Stimulated activated naive CD4-positive, alpha-beta T cell treated with Interleukin-2 at 50 U/mL for 16 hours (primary cell): ENCODE measurements at places on chromosomes 7 and 10.

DNA sequence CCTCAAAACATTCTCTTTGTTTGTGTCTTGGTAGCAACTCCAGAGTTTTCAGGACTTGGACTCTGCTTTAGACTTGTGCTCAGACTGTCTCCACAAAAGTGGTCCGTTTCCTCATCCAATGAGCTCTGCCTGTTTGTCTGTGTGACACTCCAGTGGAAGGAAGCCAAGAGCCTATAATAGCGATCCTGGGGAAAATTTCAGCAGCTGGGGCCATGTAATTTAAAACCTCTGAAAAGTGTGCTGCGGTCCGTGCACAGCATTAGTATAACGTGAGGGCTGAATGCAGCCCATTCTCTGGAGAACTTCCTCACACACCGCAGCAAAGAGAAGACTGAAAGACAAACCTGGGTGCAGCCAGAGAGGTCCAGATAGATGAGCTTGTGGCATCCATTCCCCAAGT is at the start of gene LRRC17:
TSS of gene LRRC17 (plus strand) at position 259 of the 400 bp plus-strand sequence. CDS start 20,914 bp downstream, outside the sequence.
- no peak for DNase-seq

DNA sequence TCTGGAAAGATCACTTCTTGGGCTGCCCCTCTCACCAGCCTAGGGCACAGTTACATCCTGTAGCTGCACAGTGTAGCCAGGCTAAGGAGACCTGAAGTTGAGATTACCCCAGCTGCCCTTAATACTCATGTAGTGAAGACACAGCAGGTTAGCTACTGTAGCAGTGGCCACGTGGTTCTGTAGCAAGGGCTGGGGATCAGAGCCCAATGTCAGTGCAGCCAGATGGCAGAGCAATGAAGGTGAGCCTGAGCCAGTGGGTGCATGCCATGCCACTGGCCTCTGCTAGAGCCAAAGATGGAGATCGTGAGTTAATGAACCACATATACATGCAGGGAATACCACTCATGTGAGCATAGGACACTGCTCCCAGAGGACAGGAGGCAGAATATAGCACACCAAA is 15.5 kb downstream of the AMPH start:
- DNase-seq = no peak

DNA sequence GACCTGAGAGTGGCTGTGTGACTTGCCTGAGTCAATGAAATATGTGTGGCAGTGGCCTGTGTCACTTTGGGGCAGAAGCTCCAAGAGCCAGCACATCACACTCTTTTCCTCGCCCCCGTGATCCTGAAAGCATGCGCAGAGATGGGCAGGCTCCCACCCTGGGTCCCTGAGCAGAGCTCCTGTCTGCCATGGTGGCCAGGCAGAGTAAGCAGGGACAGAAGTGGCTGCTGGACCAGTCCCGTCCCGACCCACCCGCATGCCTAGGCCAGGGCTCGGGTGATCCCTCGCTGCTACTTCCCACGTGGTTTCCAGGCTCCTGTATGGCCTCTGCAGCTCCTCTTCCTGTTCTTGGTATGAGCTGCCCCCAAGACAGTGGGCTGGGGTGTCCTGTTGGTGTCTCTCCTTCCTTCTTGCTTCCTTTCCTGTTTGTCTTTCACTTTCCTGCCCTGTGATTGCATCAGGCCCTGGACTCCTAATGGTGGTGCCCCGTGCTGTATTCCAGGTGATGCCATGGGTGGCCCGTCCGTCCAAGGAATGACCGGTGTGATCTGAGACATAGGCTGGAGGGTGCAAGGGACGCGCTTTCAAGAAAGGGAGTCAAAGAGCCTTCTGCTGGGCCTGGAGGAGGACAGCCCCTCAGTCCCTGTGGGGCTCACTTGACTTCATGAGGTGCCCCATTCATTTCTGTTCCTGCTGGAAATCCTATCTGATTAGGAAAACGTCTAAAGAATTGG is 71.4 kb upstream of the SHH start:
- DNase-seq = no peak

DNA sequence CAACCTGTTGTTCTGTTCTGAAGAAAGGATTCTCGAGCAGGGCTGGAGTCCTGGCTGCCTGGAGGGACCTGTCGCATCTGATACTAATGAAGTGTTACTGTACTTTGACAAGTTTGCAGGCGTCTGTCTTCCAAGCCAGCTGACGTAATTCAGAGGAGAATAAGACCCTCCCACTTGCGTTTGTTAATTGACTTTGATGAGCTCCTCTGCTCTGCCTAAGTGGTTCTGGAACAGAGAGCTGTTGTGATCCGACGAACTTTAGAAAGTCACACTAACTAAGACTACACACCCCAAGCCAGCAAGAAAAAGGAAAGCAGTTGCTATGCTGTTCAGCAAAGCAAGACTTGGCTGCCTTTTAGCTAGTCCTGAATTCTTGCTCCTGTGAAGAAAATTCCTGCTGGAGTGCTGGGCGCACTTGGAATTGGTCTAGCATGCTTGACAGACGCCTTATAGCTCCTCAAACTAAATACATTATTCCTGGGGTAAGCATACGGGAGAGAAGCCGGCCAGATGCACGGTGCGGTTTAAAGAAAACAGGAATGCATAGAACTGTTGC is 200.3 kb downstream of the CACNB2 start:
- no peak for DNase-seq

DNA sequence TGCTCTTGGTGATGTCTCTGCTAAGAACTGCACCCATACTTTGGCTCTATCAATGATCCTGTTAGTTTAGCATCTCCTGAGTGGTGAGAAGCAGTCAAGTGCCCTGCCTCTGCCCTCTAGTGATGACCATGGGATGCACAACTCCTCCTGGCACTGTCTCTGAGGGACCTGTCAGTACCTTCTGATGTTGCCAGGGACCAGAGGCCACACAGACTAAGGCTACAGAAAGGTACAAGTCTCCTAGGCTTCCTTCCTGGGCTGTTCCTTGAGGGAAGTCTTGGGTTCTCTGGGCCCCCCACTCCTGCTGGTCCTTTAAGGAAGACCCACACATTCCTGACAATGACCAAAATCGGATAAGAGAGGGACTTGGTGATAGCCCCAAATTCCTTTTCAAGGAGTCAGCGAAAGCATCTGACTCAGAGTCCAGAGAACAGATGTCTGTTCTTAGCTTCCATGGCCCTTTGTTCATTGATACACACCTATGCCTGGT is 15.3 kb downstream of the NKX2-3 start:
- DNase-seq = no peak

DNA sequence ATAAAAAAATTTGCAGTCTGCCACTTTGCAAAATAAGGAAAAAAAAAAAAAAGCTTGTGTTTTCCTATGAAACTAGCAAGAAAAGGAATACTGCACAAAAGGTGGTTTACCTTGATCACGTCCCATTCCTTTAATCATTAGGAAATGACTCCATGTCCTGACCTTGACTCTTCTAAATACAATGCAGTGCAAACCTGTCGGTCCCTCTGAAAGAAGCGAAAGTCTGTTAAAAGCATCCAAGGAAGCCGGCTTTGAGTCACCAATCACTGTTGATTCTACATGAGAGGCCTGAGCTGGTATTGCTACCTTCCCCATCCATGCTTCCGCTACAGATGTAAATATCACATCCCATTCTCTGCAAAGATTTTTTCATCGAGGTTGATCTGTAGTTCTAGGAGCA is 652.1 kb downstream of the SDK1 start:
- DNase-seq = no peak

DNA sequence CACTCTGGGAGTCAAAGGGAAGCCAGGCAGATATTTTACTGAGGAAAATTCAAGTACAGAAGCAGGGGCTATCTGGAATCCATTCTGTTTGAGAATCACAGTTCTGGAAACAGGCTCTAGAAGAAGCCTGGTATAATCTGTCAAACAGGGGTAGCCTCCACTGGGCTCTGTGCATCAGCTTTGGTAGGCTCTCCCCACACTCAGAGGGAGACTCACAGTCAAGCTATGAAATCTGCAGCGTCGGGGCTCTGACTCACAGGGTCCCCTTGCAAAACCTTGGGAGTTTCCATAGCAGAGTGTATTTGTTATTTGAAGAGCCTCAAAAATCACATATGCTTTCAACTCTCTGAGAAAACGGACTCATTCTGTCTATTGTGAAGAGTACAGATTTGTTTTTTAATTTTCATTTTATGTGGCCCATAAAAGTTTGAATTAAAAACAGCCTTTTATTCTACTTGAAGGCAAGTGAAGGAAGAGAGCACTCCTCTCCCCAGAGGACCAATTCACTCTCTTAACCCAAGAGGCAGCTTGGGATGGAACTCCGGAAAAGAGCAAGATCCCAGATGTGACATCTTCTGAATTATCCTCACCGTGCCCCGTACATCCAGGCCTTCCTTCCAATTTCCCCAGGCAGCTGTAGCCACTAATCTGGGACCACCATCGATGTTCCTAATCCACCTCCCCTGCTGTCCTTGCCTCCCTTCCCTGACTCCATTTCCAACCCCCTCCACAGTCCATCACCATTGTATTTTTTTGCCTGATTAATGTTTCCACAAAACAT is 590.9 kb upstream of the MGMT start:
- no peak for DNase-seq

GRCh38 chr10:102384053-102384452 is 11.5 kb upstream of the NFKB2 start:
- DNase-seq = no peak

DNA sequence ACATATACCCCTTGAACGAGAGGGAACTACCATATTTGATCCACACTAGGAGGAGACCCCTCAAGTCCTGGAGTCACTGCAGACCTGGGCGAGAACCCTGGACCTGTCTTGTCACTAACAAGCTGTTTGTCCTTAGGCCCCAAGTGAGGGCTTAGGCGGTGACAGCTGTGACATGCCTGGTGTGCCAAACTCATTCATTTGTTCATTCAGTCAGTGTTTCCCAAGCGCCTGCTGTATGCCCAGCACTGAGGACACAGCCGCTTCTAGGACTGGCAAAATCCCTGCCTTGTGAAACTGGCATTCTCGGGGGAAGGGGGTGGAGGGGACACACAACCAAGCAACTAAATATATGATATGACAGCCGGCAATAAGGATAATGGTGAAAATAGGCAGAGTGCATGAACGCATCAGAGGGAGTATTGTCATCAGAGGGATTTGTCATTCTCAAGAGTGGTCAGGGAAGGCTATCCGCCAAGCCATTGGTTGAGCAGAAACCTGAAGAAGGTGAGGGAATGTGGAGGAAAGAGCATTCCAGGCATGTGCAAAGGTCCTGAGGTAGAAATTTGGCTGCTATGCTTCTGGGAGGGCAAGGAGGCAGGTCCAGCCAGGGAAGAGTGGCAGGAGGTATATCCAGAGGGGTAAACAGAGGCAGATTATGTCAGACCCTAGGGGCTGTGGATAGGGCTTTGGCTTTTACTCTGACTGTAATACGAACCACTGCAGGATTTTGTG is 11.0 kb downstream of the SH2B2 start:
- DNase-seq = no peak
